ENCODE measurements at places on chromosomes 1 and 21.
A peak's percentile ranks its signal among the peaks of the same experiment; 100 is the strongest.

- no peak for DNase-seq
Measured at GRCh38 chr1:39524591-39525365, 33.3 kb downstream of the BMP8A start.

DNA sequence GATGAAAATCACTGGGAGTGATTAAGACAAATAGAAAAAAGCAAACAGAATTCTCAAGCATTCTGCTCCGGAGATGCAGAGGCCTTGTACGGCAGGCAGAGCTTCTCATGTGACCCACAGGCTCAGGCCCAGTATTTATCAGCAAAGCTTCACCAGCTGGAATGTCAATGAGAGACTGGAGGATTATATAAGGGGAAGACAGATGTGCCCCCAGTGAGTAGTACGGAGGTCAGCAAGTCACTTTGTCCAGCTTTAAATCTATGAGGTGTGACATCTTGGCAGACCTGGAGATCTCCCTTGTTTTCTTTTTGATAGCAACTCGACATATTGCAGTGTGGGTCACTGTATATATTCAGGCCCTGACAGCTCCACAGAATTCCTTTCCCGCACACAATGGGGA is 106.8 kb downstream of the HHIPL2 start:
- DNase-seq, result no peak

DNA sequence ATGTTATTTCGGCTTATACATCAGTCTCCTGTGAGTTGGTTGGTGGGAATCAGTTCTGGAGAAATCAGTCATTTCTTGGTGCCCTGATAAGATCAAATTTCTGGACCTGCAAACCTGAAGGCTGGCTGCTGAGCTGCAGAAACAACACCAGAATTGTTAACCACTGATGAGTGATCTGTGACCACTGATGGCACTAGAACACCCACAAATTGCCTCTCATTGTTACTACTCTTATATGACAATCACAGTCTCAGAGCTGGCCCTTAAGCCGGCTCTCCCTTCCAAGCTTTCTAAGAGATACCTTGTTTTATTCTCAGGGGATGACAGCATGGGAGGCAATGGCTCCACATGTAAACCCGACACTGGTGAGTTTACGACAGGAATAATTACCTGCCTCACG is 1.9 kb downstream of the C1orf162 start:
- no peak for DNase-seq

DNA sequence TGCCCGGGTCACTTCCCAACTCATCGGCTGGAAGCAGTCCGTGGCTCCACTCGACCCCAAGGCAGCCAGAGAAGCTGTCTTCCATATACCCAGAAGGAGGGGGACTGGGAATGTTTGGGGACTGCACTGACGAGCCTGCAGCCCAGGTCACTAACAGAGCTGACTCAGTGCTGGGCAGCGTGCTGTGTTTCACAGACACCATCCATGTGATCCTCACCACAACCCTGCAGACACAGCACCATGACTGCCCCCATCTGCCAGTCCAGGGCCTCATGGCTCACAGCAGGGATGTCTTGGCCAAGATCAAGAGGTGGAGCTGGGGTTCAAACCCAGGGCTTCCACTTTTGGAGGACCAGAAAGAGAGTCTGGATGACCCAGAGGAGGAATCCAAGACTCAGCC is 67.9 kb downstream of the KLHDC7A start:
- DNase-seq, result no peak

DNA sequence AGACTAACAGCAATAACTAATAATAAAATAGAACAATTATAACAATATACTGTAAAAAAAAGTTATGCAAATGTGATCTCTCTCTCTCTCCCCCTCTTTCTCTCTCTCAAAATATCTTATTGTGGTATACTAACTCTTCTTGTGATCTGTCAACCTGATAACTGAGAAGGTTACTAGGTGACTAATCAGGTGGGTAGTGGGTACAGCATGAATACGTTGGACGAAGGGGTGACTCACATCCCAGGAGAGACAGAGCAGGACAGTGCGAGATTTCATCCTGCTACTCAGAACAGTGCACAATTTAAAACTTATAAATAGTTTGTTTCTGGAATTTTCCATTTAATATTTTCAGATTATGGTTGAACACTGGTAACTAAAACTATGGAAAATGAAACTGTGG is 257.5 kb downstream of the LRRC40 start:
- DNase-seq, result no peak

- no peak for DNase-seq
Measured at GRCh38 chr1:214941061-214941460, 141.5 kb upstream of the KCNK2 start.

- peak; percentile 56 for DNase-seq
Measured at GRCh38 chr1:27862671-27863537, 9.4 kb upstream of the THEMIS2 start.

GRCh38 chr1:23187637-23188036 is 19.0 kb upstream of the LUZP1 start:
- DNase-seq, result no peak

- DNase-seq, result no peak
Measured at GRCh38 chr1:25082216-25082899, 149.9 kb downstream of the SYF2 start.

DNA sequence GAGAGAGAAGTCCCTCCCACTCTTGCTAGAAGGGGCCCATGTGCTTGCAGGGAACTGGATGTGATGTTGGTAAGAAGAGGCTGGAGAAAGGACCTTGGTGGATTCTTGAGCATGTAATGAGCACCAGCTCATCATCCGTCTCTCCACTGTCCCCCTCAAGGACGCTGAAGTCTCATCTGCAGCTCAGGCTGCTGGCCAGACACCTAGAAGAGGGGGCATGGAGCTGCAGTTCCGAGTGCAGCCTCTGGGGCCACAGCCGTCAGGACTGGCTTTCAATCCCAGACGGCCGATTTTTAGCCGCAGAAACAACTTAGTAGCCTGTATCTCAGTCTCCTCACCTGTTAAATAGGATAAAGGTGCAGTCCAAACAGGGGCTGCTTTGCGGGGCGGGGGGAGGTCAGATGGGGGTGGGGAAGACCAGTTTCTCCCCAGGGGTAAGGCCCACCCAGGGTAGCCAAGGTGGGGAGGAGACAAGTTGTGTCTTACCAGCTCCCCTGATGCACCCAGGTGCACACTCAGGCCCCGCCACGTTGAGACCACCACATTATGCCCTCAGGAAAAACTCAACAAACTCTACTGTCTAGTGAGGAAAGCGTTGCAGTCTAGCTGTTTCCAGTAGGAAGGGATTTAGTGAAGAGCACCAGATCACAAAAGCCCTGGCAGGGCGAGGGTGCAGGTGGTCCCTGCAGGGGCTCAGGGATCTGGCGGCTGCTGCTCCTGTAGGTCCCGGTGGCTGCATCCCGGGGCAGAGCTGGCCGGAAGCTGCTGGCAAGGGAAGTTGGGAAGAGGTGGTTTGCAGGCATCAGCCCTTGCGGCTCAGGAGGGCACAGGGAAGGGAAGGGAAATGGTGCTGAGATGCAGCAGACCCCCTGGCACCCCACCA is 29.5 kb downstream of the LDLRAP1 start:
- DNase-seq, result no peak

- DNase-seq, result no peak
Measured at GRCh38 chr1:149916898-149917252, 769 bp downstream of the SV2A start.

GRCh38 chr1:2926447-2927055 is 94.7 kb upstream of the ACTRT2 start:
- DNase-seq, result no peak

DNA sequence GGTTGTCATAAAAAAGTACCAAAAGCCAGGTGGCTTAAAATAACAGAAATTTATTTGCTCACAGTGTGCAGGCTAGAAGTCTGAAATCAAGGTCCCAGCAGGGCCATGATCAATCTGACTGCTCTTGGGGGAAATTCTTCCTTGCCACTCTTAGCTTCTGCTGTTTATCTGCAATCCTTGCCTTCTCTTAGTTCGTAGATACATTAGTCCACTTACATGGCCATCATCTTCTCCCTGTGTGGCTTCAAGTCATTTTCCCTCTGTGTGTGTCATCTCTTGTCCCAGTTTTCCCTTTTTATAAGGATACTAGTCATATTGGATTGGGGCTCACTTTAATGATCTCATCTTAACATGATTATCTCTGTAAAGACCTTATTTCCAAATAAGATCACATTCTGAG is 124.0 kb upstream of the NCAM2 start:
- no peak for DNase-seq

- DNase-seq, result no peak
Measured at GRCh38 chr1:54474310-54475251, 68.4 kb upstream of the SSBP3 start.

DNA sequence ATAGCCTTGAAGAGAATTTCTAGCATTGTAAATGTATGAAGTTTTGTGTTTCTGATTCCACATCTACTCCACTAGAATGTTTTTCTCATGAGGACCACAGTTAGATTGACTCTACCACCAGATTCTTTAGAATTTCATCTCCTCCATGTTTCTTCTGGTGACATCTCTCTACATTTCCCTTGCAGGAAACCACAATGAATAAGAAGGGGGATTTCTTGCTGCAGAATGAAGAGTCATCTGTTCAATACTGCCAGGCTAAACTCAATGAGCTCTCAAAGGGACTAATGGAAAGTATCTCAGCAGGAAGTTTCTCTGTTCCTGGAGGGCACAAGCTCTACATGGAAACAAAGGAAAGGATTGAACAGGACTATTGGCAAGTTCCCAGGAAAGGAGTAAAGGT is 18.6 kb downstream of the GBP6 start:
- no peak for DNase-seq

- DNase-seq, result no peak
Measured at GRCh38 chr1:168243198-168243597, 17.4 kb downstream of the SFT2D2 start.

DNA sequence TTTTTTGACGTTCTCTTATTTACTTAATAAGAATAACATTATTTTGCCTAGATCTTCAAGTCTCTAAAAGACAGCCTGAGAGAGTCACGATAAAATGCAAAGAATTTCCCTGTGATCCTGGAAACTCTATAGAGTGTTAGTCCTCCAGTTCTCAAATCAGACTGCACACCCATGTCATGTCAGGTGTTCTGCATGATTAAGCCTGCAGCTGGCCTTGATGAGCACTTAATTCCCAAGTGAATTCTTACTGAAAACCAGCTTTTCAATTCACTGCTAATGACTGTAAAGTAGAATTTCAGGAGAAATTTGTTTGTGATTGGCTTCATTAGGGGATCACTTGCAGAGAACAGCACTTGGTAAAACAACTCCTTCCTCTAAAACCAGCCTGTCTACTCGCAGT is 41.9 kb downstream of the CHML start:
- DNase-seq, result no peak

- no peak for DNase-seq
Measured at GRCh38 chr1:207659545-207660153, 14.7 kb downstream of the CR1L start.

DNA sequence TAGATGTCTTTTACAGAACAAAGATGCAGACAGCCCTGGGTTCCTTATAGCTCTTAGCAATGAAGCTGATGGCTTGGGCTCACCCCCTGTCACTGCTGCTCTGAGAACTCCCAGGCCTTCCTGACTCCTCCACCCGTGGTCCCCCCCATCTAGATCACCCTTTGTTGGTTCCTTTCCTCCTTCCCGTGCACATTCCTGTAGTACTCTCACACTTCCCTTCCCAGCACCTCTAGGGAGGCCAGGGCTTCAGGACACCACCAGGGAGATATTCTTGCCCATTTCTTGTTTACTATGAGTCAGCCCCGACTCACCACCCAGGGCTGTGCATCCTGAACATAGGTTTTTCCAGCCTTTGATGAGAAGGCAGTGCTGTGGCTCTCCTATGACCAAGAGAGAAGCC is 14.4 kb upstream of the NOS1AP start:
- no peak for DNase-seq

DNA sequence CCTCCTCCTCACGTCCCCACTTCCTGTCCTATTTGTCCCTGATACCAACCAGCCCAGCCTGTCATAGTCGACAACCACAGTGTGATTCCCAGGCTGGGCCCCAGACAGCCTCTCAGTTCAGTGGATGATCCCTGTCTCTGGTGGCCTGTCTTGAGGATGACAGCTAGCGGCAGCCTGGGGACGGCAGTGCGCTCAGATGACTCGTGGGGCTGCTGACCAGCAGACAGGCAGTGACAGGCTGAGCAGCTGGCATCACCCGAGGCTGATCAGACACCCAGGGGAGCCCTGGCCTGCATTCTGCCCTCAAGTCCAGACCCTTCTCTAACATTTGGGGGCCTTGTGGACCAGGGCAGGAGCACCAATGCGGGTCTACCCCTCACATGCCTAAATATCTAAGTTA is 21.0 kb downstream of the NKAIN1 start:
- no peak for DNase-seq

GRCh38 chr1:166089804-166090203 is 77.0 kb downstream of the FAM78B start:
- no peak for DNase-seq

- DNase-seq, result peak; percentile 68
Measured at GRCh38 chr1:89065079-89065868, at the start of gene GBP1. Gene GBP1, minus strand, starts transcription at chr1:89065208. Its CDS starts 1,974 bp downstream, at chr1:89063234.

- no peak for DNase-seq
Measured at GRCh38 chr1:67429011-67429527, 1.1 kb downstream of the SERBP1 start.

DNA sequence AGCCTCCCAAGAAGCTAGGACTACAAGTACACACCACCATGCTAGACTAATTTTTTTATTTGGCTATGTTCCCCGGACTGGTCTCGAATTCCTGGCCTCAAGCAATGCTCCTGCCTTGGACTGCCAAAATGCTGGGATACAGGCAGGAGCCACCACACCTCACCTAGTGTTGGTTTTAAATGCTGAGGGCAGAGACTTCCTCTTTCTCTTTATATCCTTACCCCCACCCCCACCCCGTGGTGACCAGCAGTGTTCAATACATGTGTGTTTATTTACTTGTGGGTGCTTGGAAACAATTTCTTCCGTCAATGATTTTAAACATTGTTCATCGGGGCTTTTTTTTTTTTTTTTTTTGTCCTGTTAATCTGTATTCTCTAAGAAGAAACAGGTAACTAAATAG is 158.9 kb downstream of the ZBTB18 start:
- no peak for DNase-seq

DNA sequence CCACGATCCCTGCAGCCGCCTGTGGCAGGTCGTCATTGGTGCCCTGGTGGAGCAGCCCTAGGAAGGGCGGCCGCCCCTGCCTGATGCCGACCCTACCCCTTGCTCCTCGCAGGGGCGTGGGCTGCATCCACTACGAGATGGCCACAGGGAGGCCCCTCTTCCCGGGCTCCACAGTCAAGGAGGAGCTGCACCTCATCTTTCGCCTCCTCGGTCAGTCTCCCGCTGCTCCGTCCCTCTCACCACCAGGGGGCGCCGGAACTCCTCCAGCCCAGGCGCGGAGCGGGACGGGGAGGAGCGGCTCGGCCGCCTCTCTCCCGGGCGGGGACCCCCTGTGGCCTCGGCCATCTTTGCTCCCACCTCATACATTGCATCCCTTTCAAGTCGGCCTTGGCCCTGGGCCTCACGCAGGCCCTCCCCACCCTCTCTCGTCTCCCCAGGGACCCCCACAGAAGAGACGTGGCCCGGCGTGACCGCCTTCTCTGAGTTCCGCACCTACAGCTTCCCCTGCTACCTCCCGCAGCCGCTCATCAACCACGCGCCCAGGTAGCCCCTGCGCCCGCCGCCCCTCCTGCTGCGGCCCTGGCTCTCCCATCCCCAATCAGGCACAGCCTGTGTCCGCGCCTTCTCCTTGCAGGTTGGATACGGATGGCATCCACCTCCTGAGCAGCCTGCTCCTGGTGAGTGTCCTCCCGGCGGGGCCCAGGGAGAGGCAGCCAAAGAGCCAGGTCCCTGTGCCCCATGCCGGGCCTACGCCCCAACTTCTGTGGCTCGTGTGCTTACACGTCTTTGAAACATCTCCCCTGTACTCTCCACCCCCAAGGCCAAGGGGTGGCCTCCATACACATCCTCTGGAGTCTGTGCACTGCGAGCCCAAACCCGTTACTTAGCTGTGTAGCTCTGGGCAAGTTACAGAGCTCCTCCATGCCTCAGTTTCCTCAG is 24.7 kb downstream of the CDK18 start:
- DNase-seq, result no peak
